ENCODE measurements at places on chromosomes 6 and 20.

- no peak for DNase-seq
Observed at GRCh38 chr6:108671790-108672189, 111.1 kb downstream of the FOXO3 start.

GRCh38 chr6:44761046-44761445, 373.5 kb downstream of the CDC5L start:
- no peak for DNase-seq

GRCh38 chr6:19450651-19451050, 386.5 kb upstream of the ID4 start:
- no peak for DNase-seq

GRCh38 chr6:158043008-158043407, 61.3 kb downstream of the SYNJ2 start:
- DNase-seq: no peak

DNA sequence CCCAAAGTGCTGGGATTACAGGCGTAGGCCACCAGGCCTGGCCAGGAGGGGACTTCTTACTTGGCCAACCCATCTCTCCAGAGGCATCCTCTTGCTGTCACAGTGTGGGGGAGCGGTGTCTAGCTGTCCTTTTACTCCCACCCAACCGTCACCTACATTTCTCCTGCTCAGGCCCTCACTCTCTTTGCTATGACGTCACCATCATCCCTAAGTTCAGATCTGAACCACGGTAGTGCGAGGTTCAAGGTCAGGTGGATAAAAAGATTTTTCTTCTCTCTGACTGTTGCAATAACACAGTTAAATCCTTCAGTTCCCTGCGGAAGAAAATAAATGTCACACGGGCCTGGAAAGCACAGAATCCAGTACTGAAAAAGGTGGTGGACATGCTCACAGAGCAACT, 7.3 kb upstream of the RAET1L start:
- DNase-seq: no peak

All from activated CD4-positive, alpha-beta T cell treated with anti-CD3 and anti-CD28 coated beads, Interleukin-2, amount 50 U/mL, for 4 hours (primary cell).